ENCODE measurements at places on chromosomes 4 and X. TPM values are rescaled to one million over a fixed set of nuclear protein-coding genes. Genes with fewer than 3 reads are reported as not detected.
A peak's percentile ranks its signal among the peaks of the same experiment; 100 is the strongest.

DNA sequence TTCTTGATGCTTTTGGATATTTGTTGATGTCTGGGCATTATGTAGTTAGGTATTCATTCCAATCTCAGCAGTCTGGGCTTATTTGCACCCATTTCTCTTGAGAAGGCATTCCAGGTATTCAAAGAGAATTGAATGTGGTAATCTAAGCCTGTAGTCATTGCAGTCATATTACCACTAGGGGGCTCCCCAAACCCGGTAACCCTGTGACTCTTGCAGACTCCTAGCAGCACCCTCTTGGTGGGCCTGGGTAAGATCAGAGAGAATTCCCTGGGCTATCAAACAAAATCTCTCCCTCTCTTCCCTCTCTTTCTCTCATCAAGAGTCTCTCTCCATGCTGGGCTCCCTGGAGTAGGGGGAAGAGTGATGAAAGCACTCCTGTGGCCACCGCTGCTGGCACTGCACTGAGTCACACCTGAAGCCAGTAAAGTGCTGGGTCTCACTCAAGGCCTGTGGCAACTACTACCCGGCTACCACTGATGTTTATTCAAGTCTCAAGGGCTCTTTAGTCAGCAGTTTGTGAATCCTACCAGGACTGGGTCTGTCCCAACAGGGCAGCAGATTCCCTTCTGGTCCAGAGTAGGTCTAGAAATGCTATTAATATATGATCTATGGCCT, 187.7 kb upstream of the NUDT10 start:
- peak; percentile 73 for DNase-seq

GRCh38 chr4:156946516-156947424, 24.8 kb downstream of the PDGFC start:
- DNase-seq: no peak

DNA sequence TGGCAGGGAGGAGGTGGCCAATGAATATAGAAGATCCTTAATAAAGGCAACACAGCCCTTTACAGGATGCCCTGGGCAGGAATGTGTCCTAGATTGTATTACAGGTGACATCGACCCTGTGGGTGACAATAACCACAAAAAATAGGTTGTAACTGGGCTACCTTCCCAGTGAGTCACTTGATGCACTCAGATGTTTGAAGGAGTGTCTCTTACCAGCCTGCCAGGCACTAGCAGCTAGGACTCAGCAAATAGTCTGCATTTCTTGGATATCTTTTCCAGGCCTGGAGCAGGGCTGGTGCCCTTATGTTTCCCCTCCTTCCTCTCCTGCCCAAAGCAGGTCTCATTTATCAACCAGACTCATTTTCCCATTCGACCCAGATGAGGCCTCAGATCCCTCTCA, 50.9 kb upstream of the TMEM164 start:
- DNase-seq: no peak

- no peak for DNase-seq
Measured at GRCh38 chr4:156830351-156830750, 141.2 kb downstream of the PDGFC start.

DCAF8L2 gene
- total RNA-seq: not detected

GRCh38 chr4:2059046-2059725, at the start of gene NAT8L:
NAT8L (plus strand) TSS chr4:2059327; CDS start chr4:2059512, 185 bp downstream.
- peak; percentile 55 for DNase-seq

DNA sequence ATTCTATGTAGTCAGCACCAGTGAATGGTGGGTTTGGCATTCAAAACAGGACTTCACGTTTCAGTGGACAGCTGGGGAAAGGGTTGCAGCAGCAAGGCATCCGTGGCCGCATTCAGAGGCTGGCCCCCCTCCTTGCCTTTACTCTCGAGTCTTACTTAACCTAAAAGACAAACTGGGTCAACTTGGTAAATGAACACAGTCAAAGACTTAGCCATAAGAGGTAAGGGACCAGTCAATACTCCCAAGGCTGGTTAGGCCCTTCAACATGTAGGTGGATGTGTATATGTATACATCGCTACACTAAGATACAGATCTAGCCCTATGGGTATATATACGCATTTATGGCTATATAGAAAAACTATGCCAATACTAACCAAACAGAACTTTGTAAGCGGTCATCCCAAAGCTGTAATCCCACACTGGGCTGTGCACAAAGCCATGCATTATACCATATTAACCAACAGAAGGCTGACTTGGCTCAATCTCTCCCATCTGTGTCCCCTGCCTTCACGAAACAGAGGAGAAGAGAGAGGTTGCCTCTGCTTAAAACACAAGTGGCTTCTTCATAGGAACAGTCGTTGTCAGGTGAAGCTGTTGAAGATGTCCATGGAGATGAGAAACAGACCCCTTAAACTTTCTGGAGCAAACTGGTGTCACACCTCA, 61.9 kb downstream of the TSC22D3 start:
- no peak for DNase-seq

GRCh38 chrX:131812847-131813825, 210.0 kb upstream of the STK26 start:
- no peak for DNase-seq

DNA sequence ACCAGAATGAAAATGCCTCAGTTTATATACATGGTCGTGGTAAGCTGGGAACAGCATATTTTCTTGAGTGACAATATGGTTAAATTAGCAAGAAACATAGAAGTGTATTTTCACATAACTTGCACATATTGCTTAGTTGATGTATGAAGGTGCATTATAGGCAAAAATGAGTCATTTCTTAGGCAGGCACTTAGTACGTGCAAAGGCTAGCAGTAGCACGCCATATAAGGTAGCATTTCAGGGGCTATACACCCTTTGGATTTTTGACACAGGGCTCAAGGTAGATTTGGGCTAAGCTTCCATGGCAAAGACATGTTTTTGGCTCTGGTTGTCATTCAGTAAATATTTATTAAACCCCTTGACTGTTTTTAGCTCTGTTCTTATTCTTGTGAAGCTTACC, 33.1 kb downstream of the PCDH7 start:
- DNase-seq: no peak

GRCh38 chr4:8725071-8725841, 132.7 kb downstream of the CPZ start:
- no peak for DNase-seq

- no peak for DNase-seq
Measured at GRCh38 chr4:37054531-37055077, 189.9 kb upstream of the NWD2 start.

GRCh38 chrX:97682991-97683840, 799.5 kb downstream of the RPA4 start:
- peak; percentile 9 for DNase-seq

- DNase-seq: peak; percentile 64
Measured at GRCh38 chr4:101977076-101977475, 186.5 kb downstream of the BANK1 start.

KCNE5 gene
- total RNA-seq: 0.20 TPM

TMEM129 gene
- 33.4 TPM for total RNA-seq

GRCh38 chr4:125306533-125306932, 8.2 kb upstream of the FAT4 start:
- DNase-seq: no peak

DNA sequence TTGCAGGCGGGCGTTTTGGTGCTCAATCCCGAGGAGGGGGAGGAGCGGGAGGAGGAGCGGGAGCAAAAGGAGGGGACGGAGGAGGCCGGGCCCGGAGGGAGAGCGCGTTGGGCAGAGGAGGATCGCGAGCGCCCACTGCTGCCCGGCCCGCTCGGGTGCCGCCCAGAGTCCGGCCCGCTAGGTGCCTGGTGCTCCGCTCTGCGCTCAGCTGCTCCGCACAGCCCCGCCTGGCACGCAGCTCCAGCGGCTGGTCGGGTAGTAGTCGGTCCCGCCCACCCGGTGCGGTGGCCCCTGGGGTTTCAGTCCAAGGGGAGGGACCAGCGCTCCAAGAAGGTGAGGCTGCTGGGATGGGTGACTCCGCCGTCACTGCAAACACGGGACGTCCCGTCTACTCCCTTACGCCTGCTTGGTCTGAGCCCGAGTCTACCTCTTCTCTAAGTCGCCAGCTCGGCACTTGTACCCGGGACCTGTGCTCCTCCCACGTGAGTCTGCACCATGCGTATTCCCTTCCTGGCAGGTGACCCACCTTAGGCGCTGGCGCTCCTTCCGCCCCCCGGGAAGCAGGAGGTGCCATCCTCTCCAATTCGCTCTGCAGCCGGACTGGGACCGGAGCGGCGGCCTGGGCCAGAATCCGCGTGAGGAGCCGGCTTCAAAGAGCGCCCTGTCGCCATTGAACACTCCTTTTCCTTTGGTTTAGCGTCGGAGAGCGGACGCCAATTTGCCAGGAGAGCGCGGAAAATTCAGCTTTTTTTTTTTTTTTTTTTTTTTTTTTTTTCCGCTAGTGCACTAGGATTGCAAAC, 405 bp upstream of the HS3ST1 start:
- DNase-seq: no peak

KIT gene
- 9.4 TPM for total RNA-seq

- no peak for DNase-seq
Measured at GRCh38 chr4:73133784-73134183, 64.3 kb upstream of the COX18 start.

FABP2 gene
- total RNA-seq: not detected

LONRF3 gene
- total RNA-seq: not detected

GRCh38 chr4:129998436-129999150, 902.6 kb downstream of the C4orf33 start:
- DNase-seq: no peak

MAGEB6 gene
- total RNA-seq: not detected
